ENCODE measurements at places on chromosomes 7 and 10.

DNA sequence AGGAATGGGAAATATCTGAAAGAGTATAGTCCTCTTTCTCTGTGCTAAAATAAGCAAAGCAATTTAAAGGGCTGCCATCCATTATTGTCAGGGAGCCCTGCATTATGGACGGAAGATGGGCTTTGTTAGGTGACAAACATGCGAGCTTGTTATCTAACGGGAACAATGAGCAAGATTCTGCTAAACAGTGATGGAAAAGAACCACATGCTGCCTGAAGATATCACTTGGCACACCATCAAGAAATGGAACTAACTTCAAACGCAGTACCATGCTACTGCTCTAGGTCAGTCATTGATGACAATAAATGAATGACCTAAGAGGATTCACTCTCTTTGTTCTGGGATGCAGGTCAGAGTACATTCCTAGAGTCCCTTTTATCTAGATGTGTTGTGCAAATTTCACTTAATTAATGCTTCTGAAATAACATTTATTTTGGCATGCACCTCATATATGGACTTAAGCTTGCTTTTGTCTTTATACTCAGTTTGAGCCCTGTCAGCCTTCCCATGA, 175.7 kb upstream of the PTN start:
- no peak for DNase-seq

DNA sequence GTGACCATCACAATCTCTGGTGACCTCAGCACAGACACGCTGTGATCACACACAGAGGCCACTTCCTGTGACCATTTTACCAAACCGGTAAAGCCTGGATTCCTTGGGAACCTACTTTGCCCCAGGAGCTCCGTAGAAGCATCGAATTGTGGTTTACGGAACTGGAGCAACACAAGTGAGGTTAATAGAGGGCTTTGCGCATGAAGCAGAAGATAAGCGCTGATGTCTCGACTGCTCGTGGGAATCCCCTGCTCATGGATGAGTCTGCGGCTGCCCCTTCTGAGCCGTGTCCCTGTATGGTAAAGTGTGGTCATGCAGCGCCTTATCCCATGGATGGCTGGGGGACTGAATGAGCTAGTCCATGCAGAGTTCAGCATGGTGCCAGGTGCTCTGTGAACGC, 53.6 kb downstream of the VIPR2 start:
- DNase-seq, result no peak

DNA sequence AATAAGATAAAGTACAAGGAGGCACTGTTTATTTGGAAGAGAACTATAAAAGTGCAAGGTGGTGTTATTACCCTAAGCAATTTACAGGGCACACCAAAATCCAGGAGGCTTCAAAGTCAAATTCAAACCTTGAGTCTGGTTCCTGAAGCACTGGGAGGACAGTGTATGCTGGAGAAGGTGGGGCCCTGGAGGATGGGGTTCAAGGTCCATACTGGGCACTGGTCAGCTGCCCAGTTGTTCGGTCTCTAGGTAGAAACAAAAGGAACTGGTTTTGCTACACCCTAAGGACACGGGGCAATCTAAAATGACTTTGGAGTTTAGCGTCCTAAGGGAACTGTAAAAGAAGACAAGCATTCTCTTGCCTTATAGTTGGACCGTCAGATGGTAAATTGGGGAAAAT, 78.4 kb upstream of the ELMO1 start:
- DNase-seq, result no peak

- no peak for DNase-seq
Observed at GRCh38 chr7:37439653-37440026, 9.0 kb downstream of the ELMO1 start.

DNA sequence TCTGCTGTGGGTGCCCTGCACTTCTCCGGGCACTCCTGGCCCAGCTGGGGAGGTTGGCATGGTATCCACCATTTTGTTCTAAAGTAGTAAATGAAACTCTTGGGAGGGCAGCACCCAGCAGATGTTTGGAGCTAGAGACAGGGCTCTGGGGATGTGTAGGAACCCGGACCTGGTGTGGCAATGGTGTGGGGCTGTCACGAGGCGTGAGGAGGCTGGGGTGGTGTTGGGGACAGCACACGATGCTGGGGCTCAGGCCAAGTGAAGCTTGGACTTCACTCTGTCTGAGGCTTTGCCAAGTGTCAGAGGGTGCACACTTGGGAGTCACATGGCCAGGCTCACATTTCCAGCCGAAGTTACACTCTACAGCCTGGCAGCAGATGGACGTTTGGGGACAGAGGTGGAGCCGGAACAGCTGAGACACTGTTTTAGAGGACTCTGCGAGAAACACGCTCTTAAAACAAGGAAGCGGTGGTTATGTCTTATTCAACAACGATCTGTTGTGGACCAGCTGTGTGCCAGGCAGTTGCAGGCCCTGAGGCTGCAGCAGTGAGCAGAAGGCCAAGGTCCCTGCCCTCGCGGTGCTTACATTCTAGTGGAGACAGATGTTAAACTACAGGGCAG, 118.2 kb downstream of the CUX1 start:
- DNase-seq, result no peak

DNA sequence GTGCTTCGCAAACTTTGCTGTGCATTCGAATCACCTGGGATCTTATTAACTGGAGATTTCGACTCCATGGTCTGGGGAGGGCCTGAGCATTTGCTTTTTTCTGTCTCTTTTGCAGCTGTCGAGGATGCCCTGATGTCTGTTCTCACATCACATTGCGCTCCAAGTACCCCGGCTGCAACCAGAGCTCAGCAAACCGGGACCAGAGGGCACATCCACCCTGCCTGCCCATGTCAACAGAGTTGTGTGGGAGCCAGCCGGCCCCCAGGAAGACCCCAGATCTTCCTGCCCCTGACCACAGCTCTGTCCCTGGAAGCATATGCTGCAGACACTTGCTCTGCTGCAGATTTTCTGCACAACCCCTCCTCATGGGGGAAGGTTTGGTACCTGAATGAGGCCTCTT, 180.8 kb downstream of the ADARB2 start:
- DNase-seq, result no peak

GRCh38 chr10:112446055-112446854, 459 bp downstream of the ZDHHC6 start:
- no peak for DNase-seq

DNA sequence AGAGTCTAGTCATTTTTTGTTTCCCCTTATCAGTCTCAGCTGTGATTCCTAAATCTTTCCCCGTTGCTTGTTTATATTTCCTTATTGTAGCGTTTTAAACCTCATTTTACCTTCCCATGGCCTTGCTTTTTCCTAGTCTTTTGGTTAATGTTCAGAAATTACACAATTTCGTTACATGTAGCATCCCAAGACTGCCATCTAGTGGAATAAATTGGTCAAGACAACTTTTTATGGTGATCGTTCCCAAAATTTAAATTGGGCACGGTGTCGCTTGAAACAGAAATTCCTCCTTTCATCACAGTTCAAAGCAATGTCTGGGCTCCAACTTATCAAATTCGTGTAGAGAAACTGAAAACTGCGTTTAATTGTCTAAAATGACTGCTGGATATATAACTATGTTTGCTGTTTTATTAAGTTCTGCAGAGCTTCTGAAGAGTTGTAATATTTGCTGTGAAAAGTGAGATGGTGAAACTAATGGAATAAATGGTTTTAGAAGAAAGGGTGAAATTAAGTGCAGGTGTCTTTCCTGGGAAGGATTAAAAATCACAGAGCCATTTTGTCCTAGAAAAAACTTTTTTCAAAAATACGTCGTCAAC, 370.2 kb downstream of the PHF14 start:
- DNase-seq, result no peak

- no peak for DNase-seq
Observed at GRCh38 chr7:80307227-80307856, 172.7 kb downstream of the GNAI1 start.
